Stimulated activated CD8-positive, alpha-beta memory T cell treated with anti-CD3 and anti-CD28 coated beads, Interleukin-7, amount 100 ng/mL, for 1 hour (primary cell): ENCODE measurements at places on chromosomes 16 and 17.

DNA sequence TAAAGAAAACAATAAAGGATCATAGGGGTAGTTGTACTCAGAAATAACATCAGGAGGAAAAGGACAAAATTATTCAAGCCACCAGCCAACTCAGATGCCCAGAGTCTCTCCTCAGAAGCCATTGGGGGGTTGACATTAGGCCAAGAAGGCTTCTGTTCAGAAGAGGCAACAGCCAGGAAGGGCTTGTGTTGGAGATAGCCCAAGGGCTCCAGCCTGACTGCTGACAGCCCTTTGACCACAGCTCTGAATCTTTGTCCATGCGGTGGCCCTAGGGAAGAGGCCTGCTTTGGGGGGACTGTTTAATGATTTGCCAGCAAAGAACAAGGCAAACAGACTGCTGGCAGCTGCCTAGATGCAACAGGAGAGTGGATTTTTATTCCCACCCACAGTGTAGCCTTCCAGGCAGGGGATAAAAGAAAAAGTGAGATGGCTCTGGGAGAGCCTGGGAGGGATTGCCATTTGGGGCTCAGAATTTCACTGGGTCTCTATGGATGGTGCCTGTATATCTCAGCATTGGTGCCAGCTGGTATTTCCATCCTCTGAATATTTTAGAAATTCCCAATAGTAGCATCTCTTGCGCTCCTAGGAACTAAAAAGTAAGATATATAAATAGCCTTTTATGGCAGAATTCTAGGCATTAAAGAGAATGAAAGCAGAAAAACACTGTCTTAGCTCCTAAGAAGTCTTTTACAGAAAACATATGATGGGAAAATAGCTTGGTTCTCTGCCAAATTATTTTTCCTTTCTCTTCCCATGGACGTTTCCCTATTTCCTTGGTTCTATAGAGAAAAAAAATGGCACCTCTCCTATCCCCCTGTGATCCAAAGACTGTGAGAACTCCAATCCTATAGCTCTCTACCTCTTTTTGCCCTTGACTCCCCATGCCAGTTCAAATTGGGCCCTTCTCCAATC lies 29.4 kb upstream of the SUPT4H1 start:
- DNase-seq = no peak

- no peak for DNase-seq
These were observed 15.3 kb downstream of the NLRC5 start for GRCh38 chr16:57004387-57005250.

- DNase-seq = no peak
These were observed 680.3 kb upstream of the SOX9 start for GRCh38 chr17:71440513-71440912.

GRCh38 chr17:9140550-9141424 lies 119.5 kb downstream of the NTN1 start:
- no peak for DNase-seq

- DNase-seq = no peak
These were observed 1343.0 kb downstream of the TP53TG3F start for GRCh38 chr16:34802396-34802795.

DNA sequence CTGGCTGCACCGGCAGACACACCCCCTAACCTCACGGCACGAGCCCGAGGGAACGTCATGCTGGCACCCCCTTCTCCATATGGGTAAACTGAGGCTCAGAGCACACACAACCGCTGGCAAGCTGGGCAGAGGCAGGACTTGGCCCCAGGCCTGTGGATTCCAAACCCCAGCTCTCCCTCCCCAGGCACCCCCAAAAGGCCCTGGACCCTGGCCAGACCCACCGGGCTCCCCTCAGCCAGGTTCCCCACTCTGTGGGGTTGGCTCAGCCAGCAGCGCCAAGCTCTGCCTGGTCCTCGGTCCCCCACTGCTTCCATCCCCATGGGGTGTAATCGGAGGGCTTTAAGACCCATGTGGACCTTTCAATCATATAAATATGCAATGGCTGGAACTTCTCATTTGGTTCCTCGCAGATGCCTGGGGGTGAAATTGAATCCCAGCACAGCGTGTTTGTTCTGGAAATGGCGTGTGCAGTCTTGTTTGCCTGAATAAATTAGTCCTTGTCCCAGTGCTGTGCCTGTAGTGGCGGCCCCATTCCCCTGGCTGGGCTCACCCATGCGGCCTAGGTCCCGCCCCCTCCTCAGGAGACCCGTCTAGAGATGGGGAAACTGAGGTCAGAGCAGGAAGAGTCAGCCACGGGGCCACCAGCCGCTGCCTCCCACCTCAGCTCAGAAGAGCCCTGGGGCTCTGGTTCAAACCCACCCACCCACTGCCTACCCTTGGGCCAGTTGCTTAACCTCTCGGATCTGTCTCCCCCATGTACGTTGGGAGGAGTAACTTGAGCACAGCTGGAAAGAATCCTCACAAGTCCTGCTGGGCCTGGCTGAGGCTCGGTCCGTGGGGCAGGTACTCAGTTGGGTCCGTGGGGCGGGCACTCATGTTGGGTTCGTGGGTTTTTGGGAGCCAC lies 57.3 kb downstream of the ZFPM1 start:
- DNase-seq = no peak

- no peak for DNase-seq
These were observed 301.5 kb downstream of the HAPSTR1 start for GRCh38 chr16:9392956-9393355.
